ENCODE measurements at places on chromosomes 6 and 20. TPM values are rescaled to one million over a fixed set of nuclear protein-coding genes. Genes with fewer than 3 reads are reported as not detected.

Gene PGC
- not detected for polyA plus RNA-seq

Gene CDH4
- 0.43 TPM for polyA plus RNA-seq

Gene KCNS1
- 0.19 TPM for polyA plus RNA-seq

Gene FILIP1
- polyA plus RNA-seq = 84.7 TPM

Gene OR2H1
- not detected for polyA plus RNA-seq

Gene PAK1IP1
- 14.6 TPM for polyA plus RNA-seq

Gene USP49
- 5.0 TPM for polyA plus RNA-seq

Gene PABPC1L
- 14.9 TPM for polyA plus RNA-seq

Data from cardiac muscle cell (in vitro differentiated cells and primary cell).